ENCODE measurements at places on chromosomes 3 and 15.

GRCh38 chr3:138049157-138049919 lies 39.4 kb downstream of the CLDN18 start:
- no peak for DNase-seq

DNA sequence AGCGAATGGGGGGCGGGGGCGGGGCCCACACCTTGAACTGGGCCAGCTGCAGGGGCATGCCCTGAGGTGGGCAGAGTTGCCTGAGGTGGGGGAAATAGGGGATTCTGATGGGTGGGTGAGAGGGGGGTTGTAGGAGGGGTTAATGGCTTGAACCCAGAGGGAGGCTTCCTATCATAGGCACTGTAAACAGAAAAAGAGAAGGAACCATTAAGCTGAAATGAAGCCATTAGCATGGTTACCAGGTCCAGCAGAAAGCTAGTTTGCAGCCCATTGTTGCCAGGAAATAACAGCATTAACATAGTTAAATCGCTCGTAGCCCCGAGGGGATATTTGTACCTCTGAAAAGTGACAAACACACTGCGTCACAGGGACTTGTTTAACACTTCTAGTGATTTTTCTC lies 29.0 kb downstream of the ETV5 start:
- no peak for DNase-seq

- no peak for DNase-seq
Measured at GRCh38 chr15:95733931-95734330, 596.6 kb upstream of the NR2F2 start.

GRCh38 chr15:65311760-65312159 lies 7.3 kb downstream of the RNU5B-1 start:
- no peak for DNase-seq

DNA sequence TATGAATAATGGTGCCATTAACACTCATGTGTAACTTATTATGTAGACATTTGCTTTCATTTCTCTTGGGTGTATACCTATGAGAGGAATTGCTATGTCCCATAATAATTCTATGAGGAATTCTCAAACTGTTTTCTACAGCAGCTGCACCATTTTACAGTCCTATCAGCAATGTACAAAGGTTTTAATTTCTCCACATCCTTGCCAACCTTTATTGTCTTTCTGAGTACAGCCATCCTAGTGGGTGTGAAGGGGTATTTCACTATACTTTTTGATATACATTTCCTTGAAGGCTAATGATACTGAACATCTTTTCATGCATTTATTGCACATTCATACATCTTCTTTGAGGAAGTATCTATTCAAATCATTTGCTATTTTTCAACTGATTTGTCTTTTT lies 34.5 kb downstream of the TJP1 start:
- no peak for DNase-seq

DNA sequence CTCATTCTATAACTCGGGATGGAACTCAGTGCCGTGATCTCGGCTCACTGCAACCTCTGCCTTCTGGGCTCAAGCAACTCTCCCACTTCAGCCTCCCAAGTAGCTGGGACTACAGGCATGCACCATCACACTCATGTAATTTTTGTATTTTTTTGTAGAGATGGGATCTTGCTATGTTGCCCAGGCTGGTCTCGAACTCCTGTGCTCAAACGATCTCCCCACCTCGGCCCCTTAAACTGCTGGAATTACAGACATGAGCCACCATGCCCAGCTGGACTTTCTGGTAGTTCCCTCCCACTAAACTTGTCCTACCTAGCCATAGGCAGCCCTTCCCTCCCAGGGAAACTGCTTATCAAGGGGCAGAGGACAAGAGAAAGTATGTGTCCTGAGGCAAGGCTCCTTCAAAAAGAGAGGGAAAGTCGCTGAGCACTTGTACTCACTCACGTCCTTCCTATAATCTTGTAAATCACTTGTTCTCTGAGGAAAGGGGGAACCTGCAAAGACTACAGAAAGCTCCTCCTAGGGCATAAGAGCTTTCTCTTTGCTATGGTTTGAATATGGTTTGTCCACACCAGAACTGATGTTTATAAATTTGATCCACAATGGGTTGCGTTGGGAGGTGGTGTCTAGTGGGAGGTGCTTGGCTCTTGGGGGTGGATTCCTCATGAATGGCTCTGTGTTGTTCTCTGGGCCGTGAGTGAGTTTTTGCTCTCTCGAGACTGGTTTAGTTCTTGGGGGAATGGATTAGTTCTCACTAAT lies 13.6 kb upstream of the TBL1XR1 start:
- no peak for DNase-seq

DNA sequence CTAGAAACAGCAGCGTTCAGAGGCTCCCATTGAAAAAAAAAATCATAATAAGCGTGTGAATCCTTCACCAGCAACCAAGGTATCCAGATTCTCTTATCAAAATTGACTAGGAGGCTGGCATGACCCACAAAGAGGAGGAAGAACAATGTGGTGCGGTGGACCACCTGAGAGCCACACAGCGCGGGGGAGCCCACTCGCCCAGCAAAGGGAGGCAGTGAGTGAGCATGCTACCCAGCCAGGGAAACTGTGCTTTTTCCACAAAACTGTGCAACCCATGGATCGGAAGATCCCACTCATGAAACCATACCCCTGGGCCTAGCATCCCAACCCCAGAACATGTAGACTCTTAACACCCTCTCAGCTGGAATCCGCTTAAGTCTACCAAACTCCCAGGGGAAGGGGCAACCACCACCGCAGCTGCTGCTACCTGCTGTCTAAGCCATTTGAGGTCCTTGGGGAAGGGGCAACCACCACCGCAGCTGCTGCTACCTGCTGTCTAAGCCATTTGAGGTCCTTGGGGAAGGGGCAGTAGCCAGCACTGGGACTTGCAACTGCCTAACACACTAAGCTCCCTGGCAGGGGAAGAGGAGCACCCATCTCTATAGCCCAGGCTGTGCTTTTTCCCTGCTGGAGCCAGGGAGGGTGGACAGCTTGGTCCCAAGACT lies 102.8 kb upstream of the CLDN18 start:
- DNase-seq = no peak

DNA sequence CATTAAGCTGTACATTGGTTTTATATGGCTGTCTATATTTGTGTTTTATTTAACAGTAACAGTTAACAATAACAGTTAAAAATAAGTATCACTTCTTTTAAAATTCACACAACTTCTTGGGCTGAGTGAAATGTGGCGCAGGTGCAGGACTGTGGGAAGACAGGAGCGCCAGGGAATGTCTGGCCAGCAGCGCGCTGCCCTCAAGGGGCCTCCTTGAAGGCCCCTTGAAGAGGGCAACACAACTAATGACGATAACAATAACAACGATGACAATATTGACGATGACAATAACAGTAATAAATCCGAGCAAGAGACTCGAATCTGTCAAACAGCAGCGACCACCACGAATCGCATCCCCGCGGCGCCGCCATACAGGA lies 411 bp upstream of the PPP2R3A start:
- no peak for DNase-seq

GRCh38 chr3:75232216-75232615 lies 431.9 kb upstream of the FRG2C start:
- no peak for DNase-seq

- no peak for DNase-seq
Measured at GRCh38 chr3:30793740-30794139, 100.7 kb downstream of the GADL1 start.

DNA sequence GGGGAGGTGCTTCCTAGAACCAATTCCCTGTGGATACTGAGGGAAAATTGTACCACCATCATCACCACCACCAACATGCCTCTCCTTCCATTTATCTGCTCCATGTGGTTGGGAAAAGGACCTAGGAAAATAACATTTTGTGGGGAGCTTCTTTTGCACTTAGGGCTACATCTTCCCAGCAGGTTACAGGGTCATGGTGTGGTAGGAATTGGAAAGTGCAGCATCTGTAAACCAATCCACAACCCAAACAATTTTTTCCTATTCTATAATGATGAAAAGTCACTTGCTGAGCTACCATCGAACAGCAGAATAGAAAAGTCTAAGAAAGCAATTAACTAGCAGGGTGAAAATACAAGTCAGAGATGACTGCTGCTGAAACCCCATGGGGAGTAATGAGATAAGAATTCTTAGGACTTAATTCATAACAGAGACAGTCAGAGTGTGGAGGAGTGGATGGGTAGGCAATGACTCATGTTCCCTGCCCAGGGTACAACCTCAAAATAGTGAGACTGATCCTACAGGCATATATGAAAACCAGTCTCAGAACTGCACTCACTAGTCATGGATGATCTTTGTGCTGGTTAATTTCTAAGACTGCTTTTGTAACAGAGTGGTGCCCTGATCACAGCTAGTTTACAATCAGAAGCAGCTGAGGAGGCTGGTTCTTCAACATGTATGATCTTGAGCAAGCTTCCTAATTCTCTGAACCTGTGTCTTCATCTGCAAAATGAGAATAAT lies 38.1 kb upstream of the LEKR1 start:
- DNase-seq = no peak

DNA sequence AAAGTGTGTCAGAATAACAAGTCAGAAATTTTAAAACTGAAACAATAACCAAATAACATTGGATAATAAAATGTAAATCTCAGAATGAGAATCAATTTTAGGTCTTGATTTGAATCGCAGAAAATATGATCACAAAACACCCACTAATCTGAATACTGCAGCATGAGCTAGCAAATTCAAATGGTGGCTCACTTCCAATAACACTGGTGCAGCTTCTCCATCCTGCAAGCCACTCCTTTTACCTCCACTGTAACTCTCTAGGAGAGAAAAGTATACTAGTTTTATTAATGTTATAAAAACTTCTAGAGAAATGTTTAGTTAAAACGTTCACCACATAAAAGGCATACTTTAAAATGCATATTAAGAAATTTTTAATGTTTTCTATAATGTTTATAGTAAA lies 30.4 kb downstream of the UBE3A start:
- no peak for DNase-seq

- no peak for DNase-seq
Measured at GRCh38 chr3:176526225-176526624, 671.1 kb downstream of the TBL1XR1 start.

DNA sequence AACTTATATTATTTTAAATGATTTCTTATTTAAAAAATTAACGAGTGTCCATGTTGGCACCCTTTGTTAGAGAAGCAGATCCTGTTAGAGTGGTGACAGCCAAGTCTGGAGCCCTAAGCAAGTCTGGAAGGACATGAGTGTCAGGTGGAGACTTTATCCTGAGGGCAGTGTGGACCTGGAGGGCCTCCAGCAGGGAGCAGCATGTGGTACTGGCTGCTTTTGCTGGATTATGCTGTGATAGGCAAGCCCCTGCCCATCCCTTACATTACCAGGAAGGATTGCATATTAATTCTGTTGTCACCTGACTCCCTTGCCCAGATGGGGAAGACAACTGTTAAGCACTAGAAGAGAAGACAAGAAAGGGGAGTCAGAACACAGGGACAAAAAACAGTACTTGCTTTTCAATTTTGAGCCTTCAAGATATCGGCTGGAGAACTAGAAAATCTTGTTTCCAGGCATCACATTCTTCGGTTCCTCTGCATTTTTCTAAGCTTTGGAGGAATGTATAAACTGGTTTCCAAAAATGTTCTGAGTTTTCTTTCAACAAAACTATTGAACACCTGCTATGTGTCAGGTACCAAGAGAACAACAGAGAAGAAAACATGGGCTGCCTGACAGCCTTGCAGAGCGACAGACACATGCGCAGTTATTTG lies 22.7 kb downstream of the ZNF860 start:
- no peak for DNase-seq

GRCh38 chr15:42511007-42511391 lies 15.6 kb downstream of the SNAP23 start:
- DNase-seq = no peak

GRCh38 chr15:79897701-79898113 lies 893 bp upstream of the MTHFS start:
- no peak for DNase-seq

DNA sequence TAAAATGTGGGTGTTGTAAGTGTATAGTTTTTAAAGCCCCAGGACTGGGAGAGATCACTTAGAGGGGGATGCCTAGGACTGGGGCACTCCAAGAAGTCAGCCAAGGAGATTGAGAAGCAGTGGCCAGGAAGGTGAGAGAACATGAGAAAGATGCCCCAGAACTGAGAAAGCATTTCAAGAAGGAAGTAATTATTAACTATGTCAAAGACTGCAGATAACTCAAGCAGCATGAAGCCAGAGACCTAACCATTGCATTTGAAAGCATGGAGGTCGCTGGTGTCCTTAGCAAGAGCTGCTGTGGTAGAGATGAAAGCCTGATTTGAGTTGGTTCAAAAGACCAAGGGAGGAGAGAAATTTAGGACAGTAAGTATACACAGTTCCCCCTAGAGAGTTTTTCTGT lies 30.6 kb upstream of the SLC2A2 start:
- DNase-seq = no peak

GRCh38 chr3:48118322-48118721 lies 69.9 kb downstream of the CDC25A start:
- no peak for DNase-seq

DNA sequence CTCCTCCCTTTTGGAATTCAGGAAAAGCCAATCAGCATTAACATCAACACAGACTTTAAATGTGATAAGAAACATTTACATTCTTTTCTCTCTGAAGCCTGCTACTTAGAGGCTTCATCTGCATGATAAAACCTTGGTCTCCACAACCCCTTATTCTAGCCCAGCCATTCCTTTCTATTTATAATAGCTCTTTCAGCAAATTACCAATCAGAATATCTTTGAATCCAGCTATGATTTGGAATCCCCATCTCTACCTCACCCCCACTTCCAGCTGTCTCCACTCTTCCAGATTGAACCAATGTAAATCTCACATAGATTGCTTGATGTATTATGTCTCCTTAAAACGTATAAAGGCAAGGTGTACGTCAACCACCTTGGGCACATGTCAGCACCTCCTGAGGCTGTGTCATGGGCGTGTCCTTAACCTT lies 139.7 kb downstream of the TUSC7 start:
- DNase-seq = no peak

DNA sequence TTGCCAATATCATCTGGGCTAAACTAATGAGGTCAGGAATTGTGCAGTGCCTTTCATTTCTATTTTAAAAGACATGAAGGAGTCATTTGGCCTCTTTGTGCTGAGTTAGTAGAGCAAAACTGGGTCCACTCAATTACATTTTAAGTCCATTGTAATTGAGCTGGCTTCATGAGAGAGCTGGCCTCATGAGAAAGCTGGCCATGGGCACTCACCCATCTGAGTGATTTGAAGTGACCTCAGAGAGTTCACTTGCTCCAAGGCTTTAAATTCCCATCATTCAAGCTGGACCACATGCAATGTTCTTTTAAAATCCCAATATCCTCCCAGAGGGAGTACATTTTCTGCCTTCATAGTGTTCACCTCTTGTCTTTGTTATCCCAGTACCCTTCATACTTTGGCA lies 335.9 kb upstream of the WNT5A start:
- DNase-seq = no peak

- no peak for DNase-seq
Measured at GRCh38 chr3:21140785-21141184, 610.2 kb downstream of the ZNF385D start.

- DNase-seq = no peak
Measured at GRCh38 chr3:134675726-134676256, 25.0 kb upstream of the KY start.

GRCh38 chr3:169871129-169871886 lies 1.6 kb upstream of the LRRC31 start:
- DNase-seq = no peak
